ENCODE measurements at places on chromosomes 1 and 21.

- no peak for DNase-seq
These were observed 21.1 kb downstream of the ERRFI1 start for GRCh38 chr1:8004803-8005573.

DNA sequence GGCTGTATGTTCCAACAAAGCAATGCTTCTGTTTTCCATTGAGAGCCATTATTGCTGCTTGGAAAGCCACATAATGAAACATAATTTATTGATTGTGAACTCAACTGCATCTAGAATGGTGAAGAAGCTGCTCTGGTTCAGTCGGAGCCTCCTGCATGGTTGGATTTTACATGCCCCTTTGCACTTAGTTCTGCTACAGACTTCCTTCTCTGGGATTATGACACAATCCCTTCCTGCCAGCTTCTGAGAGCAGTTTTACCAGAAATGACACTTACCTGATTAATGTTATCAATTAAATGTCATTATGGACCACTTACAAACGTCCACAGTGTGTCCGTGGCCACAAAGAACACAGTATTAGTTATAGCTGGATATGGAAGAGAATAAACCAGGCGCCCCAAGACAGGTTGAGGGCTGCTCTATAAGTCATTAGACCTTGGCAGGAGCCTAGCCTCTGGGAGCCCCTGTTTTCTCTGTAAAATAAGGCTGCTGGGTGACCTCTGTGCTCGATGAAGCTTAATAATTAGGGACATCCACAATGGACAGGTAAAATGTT is 7.0 kb upstream of the CD58 start:
- DNase-seq: no peak

GRCh38 chr1:41720861-41721410 is 197.8 kb downstream of the HIVEP3 start:
- DNase-seq: no peak

- no peak for DNase-seq
These were observed 8.1 kb upstream of the LEFTY1 start for GRCh38 chr1:225896937-225897549.

DNA sequence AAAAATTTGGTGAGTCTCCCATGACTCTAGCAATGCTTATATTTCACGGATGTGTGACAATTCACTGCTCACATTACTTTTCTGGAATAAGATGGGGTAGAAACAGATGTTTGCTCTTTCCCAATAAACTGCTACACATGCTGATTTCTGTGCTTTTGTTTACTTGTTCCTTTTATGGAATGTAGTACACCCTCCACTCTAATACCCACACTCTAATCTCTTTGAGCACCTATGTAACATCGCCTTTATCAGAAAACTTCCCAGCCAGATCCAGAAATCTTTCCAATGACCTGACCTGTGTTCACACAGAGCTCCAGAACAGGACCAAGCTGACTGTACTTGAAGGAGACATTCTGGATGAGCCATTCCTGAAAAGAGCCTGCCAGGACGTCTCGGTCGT is 4.2 kb downstream of the HSD3B2 start:
- DNase-seq: no peak

GRCh38 chr1:31111290-31111951 is 45.9 kb upstream of the PUM1 start:
- no peak for DNase-seq

GRCh38 chr21:17775431-17776126 is 43.6 kb downstream of the C21orf91 start:
- DNase-seq: no peak

GRCh38 chr1:241081473-241081872 is 275.5 kb downstream of the RGS7 start:
- no peak for DNase-seq

DNA sequence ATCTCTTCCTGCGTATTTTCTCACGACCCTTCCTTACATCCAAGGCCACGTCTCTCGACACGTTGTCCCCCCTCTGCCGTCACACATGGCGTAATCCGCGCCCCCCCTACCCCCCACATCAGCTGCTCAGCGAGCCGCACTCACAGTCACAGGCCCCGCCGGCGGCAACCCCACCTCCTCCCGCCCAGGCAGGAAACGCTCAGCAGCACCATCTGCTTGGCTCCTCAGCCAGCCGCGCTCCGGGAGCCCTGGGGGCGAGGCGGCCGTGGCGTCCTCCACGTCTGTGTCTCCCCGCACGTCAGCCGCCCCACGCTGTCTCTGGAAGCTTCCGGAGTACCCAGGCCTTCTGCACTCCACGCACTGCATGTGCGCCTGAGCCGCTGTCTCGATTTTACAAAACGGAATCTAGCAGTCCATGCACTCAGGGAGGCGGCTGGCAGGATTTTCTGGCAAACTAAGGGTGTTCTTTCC is 64.6 kb downstream of the SIK1 start:
- DNase-seq: no peak

DNA sequence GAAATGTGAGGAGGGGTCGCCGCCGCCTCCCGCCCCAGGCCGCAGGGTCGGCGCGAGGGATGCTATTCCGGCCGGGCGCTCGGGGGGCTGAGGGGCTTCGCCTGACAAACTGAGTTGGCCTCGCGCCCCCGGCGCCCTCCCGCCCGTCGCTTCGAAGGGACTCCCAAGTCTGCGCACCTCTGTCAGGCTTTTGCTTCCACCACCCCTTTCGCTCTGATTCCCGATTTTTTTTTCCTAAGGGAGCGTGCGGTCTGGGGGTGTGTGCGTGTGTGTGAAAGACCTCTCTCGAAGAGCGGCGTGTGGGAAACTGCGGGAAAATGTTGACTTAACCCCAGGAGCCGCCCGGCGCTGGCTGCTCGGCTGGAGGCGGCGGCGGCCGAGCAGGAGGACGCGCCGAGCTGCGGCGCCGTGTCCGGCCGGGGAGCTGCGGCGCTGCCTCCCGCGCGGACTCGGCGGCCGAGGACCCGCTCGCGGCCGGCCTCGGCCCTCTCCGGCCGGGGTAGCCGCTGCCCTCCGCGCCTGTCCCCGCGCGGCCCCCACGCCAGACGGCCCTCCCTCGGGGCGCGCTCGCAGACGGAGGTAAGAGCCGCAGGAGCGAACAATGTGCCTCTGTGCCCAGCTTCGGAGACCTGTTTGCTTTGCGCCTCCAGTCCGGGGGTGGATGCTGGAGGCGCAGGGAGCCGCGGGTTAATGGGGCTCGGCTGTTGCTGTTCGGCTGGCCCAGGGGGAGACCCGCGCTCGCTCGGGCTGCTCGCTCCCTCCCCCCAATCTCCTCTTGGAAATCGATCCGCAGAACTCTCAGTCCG is 1.1 kb downstream of the ADGRL2 start:
- DNase-seq: no peak

DNA sequence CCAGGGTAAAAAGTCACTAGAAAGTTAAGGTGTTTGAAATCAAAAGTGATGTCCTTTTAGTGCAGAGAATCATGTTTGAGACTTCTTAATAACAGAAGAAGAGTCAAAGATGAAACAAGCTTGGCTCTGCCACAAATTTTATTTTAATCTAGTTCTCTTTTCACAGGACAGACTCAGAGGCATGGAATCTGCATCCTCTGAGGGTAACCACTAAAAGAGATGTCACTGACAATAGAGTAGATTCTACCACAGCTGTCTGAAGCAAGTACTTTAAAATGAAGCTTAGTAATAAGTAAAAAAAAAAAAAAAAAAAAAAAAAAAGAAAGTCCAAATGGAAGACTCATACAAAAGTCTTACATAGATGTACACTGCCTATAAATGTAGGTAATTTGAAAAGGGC is 519.7 kb upstream of the PRMT6 start:
- no peak for DNase-seq

DNA sequence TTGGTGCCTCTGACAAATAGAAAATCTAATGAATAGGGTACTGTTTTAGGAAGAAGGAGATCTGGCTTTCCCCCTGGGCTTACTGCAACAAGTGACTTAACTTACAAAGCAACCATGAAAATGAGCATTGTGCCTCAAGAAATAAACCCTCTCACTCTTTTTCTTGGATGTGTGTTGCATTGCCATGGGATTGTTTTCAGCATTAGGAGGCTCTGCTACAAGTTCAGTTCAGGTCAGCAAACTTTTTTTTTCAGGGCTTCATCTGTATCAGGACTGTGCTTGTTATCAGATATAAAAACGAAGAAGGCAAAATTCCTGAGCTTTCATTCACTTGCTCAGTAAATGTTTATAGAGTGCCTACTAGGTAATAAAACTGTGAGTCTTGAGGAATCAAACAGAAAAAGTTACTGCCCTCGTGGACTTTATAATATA is 37.8 kb upstream of the DOCK7 start:
- no peak for DNase-seq
